ENCODE measurements at places on chromosomes 6 and 20.

- DNase-seq = no peak
These were observed 208.6 kb downstream of the UST start for GRCh38 chr6:148955441-148955840.

DNA sequence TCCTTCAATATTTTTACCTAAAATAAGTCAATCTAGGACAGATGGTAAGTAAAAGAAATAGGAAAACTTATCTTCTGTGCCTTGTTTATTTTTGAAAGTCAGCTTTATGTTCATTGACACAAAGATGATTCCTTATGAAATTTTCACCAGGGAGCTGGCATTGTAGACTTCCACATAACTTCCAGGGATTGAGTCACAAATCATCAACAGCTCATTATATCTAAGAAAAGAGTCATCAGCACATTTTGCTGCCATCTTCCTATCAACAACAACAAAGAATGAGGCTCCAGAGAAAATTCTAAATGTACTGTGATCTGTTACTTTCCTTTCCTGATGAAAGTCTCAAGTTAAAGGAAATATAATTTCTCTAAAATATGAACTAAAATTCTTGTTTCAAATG is 48.5 kb downstream of the CFAP61 start:
- no peak for DNase-seq

DNA sequence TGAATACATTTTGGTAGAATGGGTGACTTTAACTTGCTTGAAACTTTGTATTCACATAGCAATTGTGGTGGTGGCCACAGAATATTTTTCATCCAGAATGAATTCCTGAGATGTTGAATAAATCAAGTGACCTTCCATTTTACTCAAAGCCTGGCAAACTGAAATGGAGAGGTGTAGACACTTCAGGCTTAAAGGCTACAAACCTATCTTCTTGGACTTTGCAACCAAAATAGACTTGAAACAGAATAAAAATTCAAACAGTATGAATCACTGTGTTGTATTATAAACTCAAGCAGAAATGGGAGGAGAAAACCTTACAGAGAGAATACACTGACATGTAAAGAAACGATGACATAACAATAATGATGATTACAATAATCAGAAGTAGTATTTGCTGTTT is 371.6 kb downstream of the BCKDHB start:
- DNase-seq = no peak

DNA sequence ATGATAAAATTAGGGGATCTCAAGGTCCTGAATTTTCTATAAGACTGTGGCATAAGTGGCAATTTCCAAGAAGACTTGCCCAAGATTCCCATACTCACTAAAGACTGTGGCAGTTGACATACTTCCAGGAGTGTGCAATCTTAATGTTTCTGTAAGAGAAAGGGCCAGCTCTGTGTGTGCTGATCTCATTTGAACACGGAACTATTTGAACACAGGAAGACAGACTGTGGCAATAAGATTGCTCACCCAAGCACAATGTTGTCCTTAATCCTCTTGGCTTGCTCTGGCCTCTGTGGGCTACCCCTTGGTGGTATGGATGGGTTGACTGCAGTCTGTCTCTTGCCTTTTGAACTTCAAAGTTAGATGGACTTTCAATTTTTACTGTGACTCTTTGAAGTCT is 151.4 kb downstream of the PHF3 start:
- DNase-seq = no peak

DNA sequence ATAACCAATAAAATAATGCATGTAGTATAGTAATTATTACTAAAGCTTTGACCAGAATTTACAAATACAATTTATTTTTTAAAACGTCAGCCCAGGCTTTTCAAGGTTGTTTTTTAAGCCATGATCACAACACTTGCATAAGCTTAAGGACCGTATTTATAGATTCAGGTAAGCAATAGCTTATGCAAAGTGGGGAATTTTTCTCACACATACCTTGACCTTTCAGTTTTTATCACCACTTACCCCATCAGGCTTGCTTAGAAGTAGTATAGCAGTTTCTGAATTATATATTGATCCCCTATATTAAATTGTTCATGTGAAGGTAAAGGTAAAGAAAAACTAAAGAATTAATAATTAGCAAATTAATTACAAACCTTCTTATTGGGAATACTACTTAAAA is 232.3 kb upstream of the FKBP1C start:
- DNase-seq = no peak

DNA sequence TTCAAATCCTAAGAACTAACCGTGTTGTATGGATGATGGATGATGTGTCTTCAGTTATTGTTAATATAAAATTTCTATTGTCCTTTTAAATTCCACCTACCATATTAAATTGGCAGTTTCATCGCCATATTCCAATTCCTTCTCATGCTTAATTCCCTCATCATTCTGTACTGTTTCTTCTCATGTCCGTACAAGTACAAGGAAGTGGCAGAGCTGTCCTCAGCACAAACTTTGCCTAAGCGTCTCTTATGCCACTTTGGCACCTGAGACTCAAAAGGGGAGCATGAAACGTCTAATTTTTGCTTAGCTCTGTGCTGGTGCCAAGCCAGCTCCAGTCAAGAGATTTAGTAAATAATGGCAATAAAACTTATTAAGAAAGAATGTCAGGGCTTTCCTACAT is 158.2 kb upstream of the LAMA2 start:
- DNase-seq = no peak
